ENCODE measurements at places on chromosomes 12 and 14. TPM values are rescaled to one million over a fixed set of nuclear protein-coding genes. Genes with fewer than 3 reads are reported as not detected.

GRCh38 chr12:14256555-14257169 is 108.8 kb upstream of the ATF7IP start:
- no peak for DNase-seq

The NYNRIN gene
- total RNA-seq: 129 TPM

- DNase-seq: no peak
Observed at GRCh38 chr12:24562771-24563431, 386.0 kb downstream of the BCAT1 start.

GRCh38 chr14:32588448-32589320 is 259.6 kb downstream of the AKAP6 start:
- no peak for DNase-seq

DNA sequence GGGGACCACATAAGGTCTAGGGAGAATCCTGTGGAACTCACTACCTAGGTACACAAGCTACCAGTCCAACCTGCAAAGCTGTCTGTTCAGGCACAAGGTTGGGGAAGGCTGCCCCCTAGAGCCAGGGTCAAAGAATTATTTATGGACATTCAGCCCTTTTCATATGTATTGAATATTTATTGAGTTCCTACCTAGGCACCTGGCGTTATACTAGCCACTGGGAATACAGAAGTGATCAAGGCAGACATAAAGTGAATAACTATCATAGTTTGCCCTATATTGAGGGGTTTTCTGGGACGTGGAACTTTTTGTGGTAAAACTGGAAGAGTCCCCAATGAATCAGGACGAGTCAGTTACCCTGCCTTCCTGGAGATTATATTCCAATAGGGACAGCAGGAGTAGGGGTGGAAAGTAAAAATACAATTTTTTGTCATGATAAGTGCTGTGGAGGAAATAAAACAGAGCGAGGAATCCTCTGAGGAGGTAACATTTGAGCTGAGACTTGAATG is 5.8 kb upstream of the SLC48A1 start:
- DNase-seq: no peak

GRCh38 chr14:32258336-32258993 is 55.4 kb upstream of the RNU6-8 start:
- no peak for DNase-seq
